ENCODE measurements at places on chromosomes 12 and 14.

DNA sequence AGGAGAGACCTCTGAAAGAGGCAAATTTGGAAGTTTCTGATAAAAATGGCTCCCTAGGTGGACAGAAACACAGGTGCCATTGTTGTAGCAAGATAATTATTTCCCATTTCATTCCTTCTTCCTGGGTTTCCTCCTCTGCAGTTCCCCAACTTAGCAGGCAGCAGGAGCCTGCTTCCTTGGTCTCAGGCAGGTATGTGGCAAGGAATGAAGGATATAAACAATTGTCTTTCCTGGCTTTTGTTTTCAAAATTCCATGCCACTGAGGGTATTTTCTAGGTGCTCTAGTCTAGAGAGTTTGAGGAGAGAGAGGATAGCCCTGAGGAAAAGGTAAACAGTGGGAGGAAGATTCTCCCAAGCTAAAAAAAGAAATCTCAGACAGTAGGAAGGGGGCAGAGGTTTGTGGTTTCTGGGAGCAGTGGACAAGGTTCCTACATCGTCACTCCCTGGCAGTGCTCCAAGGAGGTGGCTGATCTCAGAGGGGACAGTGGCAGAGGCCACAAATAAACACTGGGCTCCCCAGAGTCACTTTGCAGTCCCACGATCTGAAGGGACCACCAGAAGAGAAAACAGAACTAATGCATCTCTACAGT is 82.6 kb upstream of the IGF1 start:
- no peak for DNase-seq

GRCh38 chr12:49882248-49882850 is 21.4 kb downstream of the FAIM2 start:
- DNase-seq, result no peak

GRCh38 chr12:31440134-31440533 is 114.2 kb upstream of the SINHCAF start:
- DNase-seq, result no peak

- DNase-seq, result no peak
Measured at GRCh38 chr14:91048676-91049075, 11.8 kb downstream of the RPS6KA5 start.

DNA sequence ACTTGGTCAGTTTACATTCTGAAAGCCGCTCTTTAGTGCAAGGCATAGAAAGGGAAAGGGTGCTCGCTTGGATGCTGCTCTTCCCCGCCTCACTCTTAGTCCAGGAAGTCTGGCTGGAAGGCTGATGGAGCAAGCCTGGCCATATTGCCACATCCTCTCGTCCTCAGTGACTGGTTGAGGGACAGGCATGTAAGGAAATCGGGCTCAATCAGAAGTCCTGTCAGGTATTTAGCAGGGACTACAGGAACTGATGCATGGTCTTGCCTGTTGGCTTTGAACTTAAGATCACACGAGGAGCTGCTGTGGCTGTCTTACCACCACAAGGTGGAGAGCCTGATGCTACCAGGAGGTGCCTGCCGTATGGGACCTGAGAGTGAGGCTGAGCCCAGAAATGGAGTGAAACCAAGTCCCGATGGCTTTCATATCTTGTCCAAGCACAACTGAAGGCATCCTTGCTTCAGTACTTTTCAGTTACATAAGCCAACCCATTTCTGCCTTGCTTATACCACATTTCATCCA is 10.7 kb upstream of the C12orf75 start:
- no peak for DNase-seq

GRCh38 chr12:96495841-96496545 is 6.6 kb downstream of the CFAP54 start:
- no peak for DNase-seq

- DNase-seq, result no peak
Measured at GRCh38 chr12:1509413-1510052, 84.8 kb downstream of the FBXL14 start.

- DNase-seq, result no peak
Measured at GRCh38 chr12:54300732-54301427, at the start of gene NFE2. TSS of gene NFE2 (minus strand) at chr12:54301015. CDS start at chr12:54295248, 5,767 bp downstream.

GRCh38 chr12:48917857-48918537 is 7.3 kb downstream of the FKBP11 start:
- DNase-seq, result peak; percentile 16

GRCh38 chr12:56931474-56931978 is 2.7 kb downstream of the SDR9C7 start:
- DNase-seq, result no peak

GRCh38 chr14:59939828-59940227 is 19.9 kb downstream of the LRRC9 start:
- no peak for DNase-seq

DNA sequence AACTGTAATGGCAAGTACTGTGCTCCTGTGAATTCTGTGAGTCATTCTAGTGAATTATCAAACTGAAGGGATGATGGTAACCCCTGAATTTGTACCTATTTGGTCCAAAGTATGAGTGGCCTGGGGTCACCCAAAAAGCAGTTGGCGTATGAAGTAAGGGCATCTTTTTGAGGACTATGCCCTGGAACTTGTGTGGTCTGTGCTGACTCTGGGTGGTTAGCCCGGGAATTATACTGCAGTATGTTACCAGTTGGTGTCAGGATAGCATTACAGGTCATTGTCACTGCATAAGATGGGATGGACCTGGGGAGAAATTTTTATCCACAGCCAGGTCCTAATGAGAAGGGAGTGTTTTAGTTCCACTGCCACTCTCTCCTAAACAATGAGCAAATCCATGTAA is 174.7 kb downstream of the SSPN start:
- no peak for DNase-seq

GRCh38 chr12:12508612-12509011 is 54.1 kb downstream of the DUSP16 start:
- DNase-seq, result no peak

DNA sequence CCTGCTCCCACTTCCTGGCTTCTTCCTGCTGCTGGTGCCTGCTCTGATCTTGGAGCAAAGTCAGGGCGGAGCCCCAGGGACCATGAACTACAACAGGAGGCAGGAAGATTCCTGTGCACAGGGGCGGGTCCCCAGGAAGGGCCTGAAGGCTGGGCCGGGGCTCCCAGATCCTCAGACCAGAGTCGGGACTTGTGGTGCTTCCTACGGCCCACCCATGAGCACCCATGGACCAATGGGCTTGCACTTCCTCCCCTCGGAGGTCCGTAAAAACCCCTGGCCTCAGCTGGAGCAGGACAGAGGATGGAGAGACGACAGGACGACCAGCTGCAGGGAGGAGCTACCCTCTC is 1287.1 kb downstream of the TMEM121 start:
- DNase-seq, result no peak

DNA sequence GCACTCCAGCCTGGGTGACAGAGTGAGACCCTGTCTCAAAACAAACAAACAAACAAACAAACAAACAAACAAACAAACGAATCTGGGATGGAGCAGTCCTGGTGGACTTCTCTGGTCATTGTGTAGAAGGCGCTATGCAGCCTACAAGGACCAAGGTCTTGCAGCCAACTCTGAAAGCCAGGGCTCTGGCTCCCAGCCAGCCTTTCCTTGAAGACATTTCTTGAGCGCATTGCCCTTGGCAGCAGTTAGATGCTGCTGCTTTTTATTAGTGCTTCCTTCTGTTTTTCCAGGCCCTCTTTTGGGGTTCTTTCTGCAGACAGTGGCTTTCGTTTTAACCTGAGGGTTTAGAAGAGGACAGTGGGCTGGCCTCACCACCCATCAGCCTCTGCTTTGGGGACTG is 20.2 kb downstream of the CCDC177 start:
- DNase-seq, result no peak

Measured in stimulated activated naive CD4-positive, alpha-beta T cell treated with Interleukin-2 at 50 U/mL for 16 hours (primary cell).